ENCODE measurements at places on chromosomes 11 and 22. TPM values are rescaled to one million over a fixed set of nuclear protein-coding genes. Genes with fewer than 3 reads are reported as not detected.
A peak's percentile ranks its signal among the peaks of the same experiment; 100 is the strongest.

DNA sequence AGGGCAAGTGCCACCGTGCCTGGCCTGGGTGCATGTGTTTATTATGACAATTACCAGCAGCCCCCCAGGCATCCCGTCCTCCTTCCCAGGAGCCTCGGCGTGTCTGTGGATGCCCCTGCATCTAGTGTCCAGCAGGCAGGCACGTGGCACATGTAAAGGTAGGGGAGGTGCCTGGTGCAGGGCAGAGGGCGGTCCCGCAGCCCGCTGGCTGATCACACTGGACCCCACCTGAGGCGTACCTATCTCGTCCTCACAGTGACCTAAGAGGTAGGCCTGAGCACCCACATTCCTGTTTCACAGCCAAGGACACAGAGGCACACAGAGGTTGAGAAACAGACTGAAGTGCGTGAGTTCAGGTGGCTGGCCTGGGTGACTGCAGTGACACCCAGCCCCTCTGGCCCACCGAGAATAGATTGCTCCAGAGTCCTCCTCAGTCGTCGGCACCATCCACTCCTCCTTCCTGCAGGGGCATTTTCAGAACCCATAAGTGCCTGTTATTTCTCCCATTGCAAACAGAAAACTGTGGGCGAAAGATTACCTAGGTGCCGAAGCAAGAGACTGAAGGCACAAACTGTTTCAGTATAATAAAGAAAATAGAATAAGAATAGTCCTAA lies 3.0 kb upstream of the PHRF1 start:
- H3K4me3 ChIP-seq, result no peak overlapping the region
- no peaks in the 10 kb centered on the region for H3K27me3 ChIP-seq
- peaks cover 28% of the 10 kb centered on the region for H3K4me1 ChIP-seq
- no peaks in the 10 kb centered on the region for H3K36me3 ChIP-seq

GRCh38 chr22:40654522-40655167 lies 18.1 kb upstream of the MRTFA start:
- H3K36me3 ChIP-seq, result no peaks in the 10 kb centered on the region
- H3K27me3 ChIP-seq, result no peaks in the 10 kb centered on the region
- H3K27ac ChIP-seq, result no peak overlapping the region
- no peak for DNase-seq
- H3K4me1 ChIP-seq, result no peaks in the 10 kb centered on the region
- H3K4me3 ChIP-seq, result no peak overlapping the region

DNA sequence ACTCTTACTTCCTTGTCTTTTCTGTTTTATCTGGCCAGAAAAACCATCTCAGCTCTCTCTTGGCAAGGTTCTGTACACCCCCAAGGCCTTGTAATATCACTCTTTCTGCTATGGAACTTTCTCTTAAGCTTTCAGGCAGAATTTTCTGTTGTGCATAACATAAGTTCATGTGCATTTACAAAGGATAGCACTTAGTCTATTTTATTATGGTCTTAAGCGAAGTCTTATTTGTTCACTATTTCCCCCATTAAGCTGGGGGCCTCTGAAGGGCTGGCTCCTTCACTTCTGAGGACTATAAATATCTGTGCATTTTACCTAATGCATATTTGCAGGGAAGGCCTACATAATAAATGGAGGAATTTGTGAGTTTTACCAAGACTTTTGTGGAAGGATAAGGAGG lies 1393.4 kb downstream of the FAM181B start:
- no peaks in the 10 kb centered on the region for H3K36me3 ChIP-seq
- H3K4me1 ChIP-seq, result no peaks in the 10 kb centered on the region
- DNase-seq, result no peak
- no peak overlapping the region for H3K27ac ChIP-seq

- DNase-seq, result no peak
- H3K4me3 ChIP-seq, result no peak overlapping the region
- no peaks in the 10 kb centered on the region for H3K36me3 ChIP-seq
- peaks cover 62% of the 10 kb centered on the region for H3K4me1 ChIP-seq
- no peak overlapping the region for H3K27ac ChIP-seq
These were observed 34.1 kb upstream of the TMPRSS4 start for GRCh38 chr11:118042796-118043195.

GRCh38 chr22:24878969-24879368 lies 67.5 kb downstream of the LHFPL7 start:
- no peaks in the 10 kb centered on the region for H3K4me1 ChIP-seq
- no peaks in the 10 kb centered on the region for H3K27me3 ChIP-seq
- H3K4me3 ChIP-seq, result no peak overlapping the region
- no peak for DNase-seq
- H3K36me3 ChIP-seq, result no peaks in the 10 kb centered on the region

DNA sequence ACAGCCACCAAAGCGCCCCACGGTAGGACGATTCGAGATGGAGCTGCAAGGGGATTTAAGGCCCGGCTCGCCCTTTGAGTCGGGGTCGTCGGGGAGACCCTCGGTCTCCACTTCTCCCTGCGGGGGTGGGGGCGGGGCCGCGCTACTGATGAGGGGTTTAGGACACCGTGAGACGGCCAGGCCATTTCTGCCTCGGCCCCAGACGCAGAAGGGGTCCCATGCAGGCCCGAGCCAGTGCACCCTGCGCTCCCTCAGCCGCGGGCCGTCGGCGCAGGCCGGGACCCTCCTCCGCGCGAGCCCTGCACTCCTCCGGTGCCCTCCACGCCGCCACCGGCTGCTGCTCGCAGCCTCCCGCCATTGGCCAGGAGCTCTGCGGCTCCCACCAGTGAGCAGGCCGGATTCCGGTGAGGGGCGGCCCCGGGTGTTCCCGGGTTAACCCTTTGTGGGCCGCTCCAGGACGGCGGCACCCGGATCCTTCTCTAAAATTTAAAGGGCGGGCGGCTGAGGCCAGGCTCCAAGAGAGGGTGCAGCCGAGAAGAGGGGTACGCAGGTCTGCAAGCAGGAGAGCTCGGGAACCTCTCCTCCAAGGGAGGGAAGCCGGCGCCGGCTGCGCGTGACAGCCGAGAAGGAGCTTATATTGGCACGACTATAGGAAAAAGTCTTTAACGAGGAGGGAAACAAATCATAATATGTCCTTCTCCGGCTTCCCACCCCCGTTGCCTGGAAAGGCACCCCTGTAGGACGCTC lies 18.0 kb downstream of the CREB3L1 start:
- peak overlapping the region; percentile 55 for H3K4me3 ChIP-seq
- peak overlapping the region; percentile 25 for H3K27ac ChIP-seq
- H3K4me1 ChIP-seq, result peaks cover 9% of the 10 kb centered on the region
- no peaks in the 10 kb centered on the region for H3K36me3 ChIP-seq
- peak; percentile 62 for DNase-seq
- H3K27me3 ChIP-seq, result peaks cover 3% of the 10 kb centered on the region

- H3K4me1 ChIP-seq, result peaks cover 5% of the 10 kb centered on the region
- DNase-seq, result no peak
- no peak overlapping the region for H3K27ac ChIP-seq
These were observed 76.3 kb downstream of the CYB5R2 start for GRCh38 chr11:7596975-7597391.

DNA sequence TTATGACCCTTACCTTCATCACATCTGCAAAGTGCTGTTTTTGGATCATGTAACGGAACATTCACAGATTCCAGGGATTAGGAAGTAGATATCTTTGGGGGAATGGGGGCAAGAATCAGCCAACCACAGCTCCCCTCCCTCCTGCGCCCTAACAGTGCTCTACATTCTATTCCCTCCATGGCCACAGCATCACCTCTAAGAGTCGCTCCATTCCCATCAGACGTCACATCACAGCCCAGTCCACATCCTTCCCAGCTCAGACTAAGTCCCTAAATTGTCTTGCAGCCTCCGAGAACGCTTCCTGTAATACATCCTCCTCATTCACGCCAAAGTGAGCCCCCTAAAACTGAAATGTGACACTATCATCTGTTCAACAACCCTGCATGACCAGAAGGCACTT lies 5.9 kb downstream of the SCGB1D1 start:
- H3K4me3 ChIP-seq, result no peak overlapping the region
- H3K27ac ChIP-seq, result no peak overlapping the region
- H3K36me3 ChIP-seq, result no peaks in the 10 kb centered on the region
- H3K4me1 ChIP-seq, result no peaks in the 10 kb centered on the region
- H3K27me3 ChIP-seq, result no peaks in the 10 kb centered on the region

GRCh38 chr22:46726066-46726985 lies 11.7 kb downstream of the CERK start:
- H3K27ac ChIP-seq, result no peak overlapping the region
- no peaks in the 10 kb centered on the region for H3K27me3 ChIP-seq
- no peak for DNase-seq
- H3K4me3 ChIP-seq, result no peak overlapping the region
- peaks cover 12% of the 10 kb centered on the region for H3K36me3 ChIP-seq

DNA sequence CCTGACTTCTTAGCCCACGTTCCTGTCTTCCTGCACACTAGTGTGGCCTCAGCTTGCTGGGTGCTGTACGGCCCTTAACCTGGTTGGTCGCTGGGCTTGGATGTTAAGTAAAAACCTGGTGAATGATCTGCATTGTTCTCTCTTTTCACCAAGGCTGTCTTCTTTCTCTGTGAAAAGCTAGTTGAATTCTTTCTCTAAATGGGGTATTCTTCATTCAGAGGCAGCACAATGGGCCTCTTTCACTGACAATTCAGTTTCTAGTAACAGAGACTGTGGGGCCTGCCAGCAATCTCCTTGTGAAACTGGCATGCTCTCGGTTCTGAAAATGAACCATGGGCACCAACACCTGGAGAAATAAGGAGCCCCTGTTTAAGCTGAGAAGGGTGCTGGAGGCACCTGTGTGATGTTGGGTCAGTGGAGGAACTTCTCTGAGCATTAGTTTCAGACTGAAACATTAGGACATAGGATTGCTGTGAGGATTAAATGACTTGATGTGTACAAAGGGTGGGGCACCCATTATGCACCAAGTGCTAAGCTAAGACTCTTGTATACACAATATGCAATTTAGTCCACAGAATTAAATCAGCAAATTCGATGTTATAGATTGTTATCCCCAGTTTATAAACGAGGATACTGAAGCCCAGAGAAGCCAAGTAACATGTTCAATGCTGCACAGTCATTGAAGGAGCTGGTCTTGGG lies 33.1 kb upstream of the ELF5 start:
- no peak overlapping the region for H3K27ac ChIP-seq
- H3K36me3 ChIP-seq, result no peaks in the 10 kb centered on the region
- H3K27me3 ChIP-seq, result peaks cover 8% of the 10 kb centered on the region
- H3K4me3 ChIP-seq, result no peak overlapping the region
- no peaks in the 10 kb centered on the region for H3K4me1 ChIP-seq
- no peak for DNase-seq

GRCh38 chr11:12318791-12319438 lies 58.5 kb upstream of the PARVA start:
- no peaks in the 10 kb centered on the region for H3K36me3 ChIP-seq
- H3K4me3 ChIP-seq, result no peak overlapping the region
- H3K27ac ChIP-seq, result no peak overlapping the region
- H3K27me3 ChIP-seq, result no peaks in the 10 kb centered on the region
- H3K4me1 ChIP-seq, result no peaks in the 10 kb centered on the region

GRCh38 chr22:39179401-39179827 lies 26.9 kb upstream of the CBX7 start:
- no peak overlapping the region for H3K4me3 ChIP-seq
- no peaks in the 10 kb centered on the region for H3K27me3 ChIP-seq
- no peak overlapping the region for H3K27ac ChIP-seq
- DNase-seq, result no peak
- no peaks in the 10 kb centered on the region for H3K36me3 ChIP-seq

DNA sequence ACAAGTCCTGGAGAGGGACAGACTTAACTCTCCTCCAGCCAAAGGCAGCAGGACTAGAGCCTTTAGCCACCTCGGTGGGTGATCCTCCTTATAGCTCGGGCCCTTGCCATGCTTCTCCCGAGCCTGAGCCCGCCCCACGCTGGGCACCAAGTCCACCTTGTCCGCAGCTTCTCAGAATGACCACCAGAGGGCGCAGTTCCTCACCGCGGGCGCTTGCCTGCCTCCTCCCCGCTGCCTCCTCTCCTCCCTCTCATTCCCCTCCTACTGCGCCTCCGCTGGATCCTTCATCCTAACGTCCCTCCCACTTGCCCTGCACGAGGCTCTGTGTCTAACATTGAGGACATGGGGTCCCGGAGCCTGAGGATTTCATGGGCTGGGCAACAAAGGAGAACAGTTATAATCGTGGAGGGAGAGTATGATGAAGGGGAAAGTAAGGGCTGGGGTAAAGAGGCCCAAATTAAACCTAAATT lies 11.3 kb upstream of the MOGAT2 start:
- no peaks in the 10 kb centered on the region for H3K36me3 ChIP-seq
- no peak overlapping the region for H3K4me3 ChIP-seq
- no peaks in the 10 kb centered on the region for H3K27me3 ChIP-seq
- H3K4me1 ChIP-seq, result peaks cover 5% of the 10 kb centered on the region
- H3K27ac ChIP-seq, result no peak overlapping the region

GRCh38 chr11:105923807-105924206 lies 98.2 kb downstream of the MSANTD4 start:
- no peak overlapping the region for H3K4me3 ChIP-seq
- DNase-seq, result no peak
- H3K27me3 ChIP-seq, result no peaks in the 10 kb centered on the region
- H3K36me3 ChIP-seq, result no peaks in the 10 kb centered on the region
- H3K27ac ChIP-seq, result no peak overlapping the region
- H3K4me1 ChIP-seq, result no peaks in the 10 kb centered on the region

DNA sequence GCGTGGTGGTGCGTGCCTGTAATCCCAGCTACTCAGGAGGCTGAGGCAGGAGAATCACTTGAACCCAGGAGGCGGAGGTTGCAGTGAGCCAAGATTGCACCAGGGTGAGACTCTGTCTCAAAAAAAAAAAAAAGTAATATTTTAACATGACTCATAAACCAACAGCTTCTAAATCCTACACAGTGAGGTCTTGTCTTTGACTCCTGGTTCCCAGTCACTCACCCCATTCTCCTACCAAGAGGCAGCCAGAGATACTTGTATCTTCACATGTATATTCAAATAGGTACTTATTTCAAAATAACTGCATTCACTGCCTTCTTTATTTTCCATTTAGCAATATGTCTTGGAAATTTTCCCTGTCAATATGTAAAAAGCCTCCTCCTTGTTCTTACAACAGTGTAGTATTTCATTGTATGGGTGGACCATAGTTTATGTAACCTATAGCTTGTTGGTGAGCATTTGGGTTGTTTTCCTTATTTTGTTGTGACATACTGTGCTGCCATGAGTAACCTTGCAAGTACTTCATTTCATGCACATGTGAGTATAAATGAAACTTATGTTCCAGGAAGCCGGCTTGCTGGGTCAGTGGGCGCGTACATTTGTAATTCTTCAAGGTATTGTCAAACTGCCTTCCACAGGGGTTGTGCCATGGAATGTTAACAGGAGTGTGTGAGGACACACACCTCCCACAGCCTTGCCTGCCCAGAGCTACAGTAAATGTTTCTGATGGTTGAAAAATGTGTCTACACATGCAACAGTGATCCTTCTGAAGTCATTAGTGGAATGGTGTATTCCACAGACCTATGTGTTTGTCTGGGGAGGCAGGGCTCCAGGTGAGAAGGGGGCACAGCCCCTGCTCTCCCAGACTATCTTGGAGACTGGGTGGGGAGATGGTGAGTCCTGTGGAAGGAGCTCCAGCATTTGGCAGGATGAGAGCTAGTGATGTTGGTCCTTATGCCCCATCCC lies 47.9 kb downstream of the OSBP2 start:
- no peak overlapping the region for H3K4me3 ChIP-seq
- no peak for DNase-seq
- no peaks in the 10 kb centered on the region for H3K27me3 ChIP-seq
- no peaks in the 10 kb centered on the region for H3K4me1 ChIP-seq

The TMEM45B gene
- total RNA-seq, result 0.58 TPM

The RCOR2 gene
- total RNA-seq, result 0.13 TPM

The LAYN gene
- 1.4 TPM for total RNA-seq

The ACRV1 gene
- not detected for total RNA-seq

The BMAL1 gene
- total RNA-seq, result 25.2 TPM

The DEUP1 gene
- not detected for total RNA-seq

The MIOX gene
- not detected for total RNA-seq

The CCDC87 gene
- 0.27 TPM for total RNA-seq

The FXYD6 gene
- 0.11 TPM for total RNA-seq

The OR56A3 gene
- not detected for total RNA-seq

The MS4A15 gene
- not detected for total RNA-seq

The CASP1 gene
- 30.0 TPM for total RNA-seq
